Epithelial cell of prostate (primary cell): ENCODE measurements at places on chromosomes 5 and 9.

DNA sequence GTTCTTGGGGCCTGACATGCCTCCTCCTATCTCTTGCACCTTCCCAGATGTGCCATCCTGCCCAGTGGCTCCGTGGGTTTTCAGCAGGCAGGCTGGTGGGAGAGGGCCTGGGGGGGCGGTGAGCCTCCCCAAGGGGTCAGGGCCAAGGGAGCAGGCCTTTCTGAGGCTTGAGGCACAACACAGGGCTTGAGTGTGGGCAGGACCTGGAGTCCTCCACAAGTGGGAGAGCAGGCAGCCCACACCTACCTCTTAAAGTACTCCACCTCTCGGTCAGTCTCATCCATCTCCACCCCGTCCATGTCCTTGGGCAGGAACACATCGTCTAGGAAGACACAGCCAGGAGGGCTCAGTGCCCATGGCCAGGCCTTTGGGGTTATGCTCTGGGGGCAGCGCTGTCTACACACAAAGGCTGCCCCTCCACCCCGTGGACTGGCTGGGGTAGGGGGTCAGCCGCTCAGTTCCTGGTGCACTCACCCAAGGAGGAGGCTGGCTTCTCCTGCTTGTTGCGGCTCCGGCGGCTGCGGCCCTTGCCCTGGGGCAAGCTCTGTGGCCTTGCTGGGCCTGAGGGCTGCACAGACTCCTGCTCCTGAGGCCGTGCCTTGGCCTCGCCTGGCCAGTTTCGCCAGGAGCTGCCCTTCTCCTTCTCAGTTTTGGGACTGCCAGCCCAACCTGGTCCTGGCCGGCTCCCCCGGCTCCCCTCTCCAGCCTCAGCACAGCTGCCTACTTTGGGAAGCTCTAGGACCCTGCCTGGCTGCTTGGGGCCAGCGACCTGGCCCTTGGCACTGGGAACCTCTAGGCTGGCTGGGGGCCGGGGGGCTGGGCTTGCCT, 7.2 kb upstream of the DDX41 start:
- DNase-seq: no peak

GRCh38 chr5:32909207-32909606, 198.1 kb downstream of the NPR3 start:
- no peak for DNase-seq

- no peak for DNase-seq
Measured at GRCh38 chr9:72807765-72808445, 144.9 kb downstream of the ALDH1A1 start.

GRCh38 chr9:129435291-129435690, 185.6 kb downstream of the C9orf50 start:
- DNase-seq: no peak

DNA sequence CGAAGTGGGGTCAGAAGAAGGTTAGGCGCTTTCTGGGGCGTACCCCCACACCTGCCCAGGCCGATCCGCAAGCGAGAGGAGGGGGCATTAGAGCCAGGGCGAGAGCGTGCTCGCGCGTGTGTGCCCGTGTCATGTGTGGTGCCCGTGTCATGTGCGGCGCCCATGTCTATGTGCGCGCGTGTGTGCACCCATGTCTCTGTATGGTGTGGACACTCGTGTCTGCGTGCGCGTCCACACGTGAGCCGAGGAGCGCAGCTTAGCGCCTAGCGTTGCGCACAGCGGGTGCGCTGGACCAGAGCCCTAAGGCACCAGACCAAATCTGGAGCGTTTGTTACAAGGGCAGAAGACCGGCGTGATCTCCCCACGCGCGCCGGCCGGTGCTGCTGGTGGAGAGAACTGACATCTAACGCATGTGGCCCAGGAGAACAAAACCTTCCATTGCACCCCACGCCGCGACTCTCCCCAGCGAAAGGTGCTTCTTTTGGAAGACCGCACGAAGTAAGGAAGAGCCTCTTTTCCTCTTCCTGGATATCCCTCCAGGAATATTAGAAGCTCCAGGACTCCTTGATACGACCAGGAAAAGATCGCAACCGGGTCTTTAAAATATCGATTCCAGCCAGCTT, 644 bp downstream of the NIM1K start:
- no peak for DNase-seq

DNA sequence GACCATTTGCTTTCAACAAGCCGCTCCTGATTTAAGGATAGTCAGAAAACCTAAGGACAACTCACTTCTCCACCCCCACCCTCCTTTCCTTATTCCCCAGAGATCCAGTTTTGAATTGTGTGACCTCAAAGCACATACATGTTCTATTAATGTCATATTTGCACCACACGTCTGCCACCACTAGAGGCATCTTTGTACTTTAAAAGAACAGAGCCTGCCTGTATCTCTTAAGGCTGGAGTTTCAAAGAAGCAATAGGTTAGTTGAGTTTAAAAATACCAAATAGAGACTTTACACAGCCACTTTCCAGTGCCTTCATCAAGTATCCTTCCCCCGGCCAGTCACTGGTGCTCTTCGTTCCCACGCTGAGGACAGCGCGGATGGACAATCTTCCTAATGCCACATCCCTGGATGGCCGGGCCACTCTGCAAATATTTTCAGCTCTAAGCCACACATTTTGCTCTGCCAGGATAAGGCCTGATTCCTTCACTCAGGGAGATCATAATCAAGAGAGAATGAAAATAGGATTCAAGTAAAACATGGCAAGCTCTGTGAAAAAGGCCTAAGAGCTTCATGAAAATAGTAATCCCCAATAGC, 146.3 kb downstream of the SNCAIP start:
- DNase-seq: no peak

GRCh38 chr9:101527066-101527465, 6.6 kb upstream of the RNF20 start:
- no peak for DNase-seq

DNA sequence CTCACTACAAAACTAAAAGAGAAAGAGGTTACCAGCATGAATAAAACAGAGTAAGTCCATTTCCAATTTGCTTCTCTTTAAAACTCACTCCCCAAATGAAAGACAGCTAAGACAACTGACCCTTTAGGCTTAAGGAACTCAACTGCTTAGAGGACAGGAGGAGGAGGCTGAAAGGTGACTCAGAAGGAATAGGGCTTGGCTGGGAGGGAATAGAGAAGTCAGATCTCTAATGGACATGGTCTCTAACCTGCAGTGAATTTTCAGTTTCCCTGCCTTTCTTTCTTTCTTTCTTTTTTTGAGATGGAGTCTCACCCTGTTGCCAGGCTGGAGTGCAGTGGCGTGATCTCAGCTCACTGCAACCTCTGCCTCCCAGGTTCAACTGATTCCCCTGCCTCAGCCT, 261.8 kb upstream of the CLINT1 start:
- no peak for DNase-seq

DNA sequence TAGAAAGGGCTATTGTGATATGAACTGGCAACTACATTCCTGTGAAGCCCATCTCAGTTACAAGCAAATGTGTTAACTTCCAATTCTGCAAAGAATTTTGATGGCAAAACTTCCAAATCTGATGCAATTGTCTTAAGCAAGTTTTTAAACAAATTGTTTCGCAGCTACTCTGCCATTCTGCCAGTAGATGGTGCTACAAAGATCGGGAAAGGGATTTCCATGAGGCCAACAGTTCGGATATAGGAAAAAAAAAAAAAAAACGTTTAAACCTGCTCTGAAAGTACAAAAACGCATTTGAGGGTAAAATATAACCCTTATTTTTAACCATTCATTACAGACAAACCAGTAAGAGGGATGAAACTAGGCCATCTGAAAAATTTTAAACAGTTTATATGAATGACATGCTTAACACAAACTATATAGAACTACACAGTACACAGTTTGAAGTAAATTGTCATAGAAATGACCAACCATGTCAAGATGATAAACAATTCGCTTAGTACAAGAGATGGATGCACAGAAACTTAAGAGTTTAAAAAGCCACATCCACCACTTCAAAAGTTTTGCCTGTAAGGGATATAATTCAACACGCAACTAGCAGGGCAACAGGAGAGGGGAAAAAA, 2.2 kb downstream of the HNRNPA0 start:
- no peak for DNase-seq

DNA sequence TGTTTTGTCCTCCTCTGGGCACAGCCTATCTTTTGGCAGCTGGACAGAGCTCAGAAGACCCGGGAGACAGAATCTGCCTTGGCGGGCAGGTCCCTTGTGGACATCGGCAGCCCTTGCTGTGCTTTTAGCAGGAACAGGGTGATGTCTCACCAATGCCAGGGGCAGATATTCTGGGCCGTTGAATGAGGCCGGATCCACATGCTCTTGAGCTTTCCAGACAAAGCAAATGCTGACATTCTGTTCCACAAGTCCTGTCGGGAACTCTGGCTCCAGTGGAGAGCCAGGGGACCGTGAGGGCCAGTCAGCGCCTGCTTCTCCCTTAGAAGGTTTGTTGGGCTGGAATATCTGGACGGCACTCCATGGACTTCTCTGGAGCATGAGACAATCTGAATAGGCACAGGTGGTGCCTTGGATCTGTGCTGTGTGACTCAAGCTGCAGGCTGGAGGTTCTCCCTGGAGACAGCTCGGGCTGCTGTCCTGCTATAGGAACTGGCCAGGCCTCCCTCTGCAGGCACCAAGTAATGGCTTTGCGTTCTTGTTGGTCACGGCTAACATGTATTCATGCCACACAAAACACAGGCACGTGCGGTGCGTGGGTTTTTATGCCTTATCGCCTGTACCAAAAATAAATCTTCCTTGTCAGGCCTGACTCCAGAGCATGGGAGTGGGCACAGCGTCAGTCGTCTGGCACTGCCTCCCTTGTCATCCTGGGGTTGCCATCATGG, 80.3 kb downstream of the GADD45G start:
- DNase-seq: no peak

DNA sequence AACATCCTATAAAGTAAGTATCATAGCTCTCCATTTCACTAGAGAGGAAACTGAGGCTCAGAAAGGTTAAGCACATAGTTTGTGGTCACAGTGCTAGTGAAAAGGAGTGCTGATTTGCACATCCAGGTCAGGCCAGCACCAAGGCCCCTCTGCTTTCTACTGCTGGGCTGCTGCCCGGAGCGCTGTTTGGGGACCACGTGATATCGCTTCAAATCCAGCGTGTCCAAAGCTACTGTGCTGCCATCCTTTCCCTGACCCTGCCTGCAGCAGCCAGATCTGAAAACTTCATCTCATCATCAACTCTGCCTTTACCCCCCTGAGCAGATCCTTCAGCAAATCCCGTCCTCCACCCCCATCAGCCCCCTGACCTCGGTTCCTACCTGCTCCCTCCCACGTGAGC, 40.7 kb upstream of the AKNA start:
- DNase-seq: no peak

- no peak for DNase-seq
Measured at GRCh38 chr5:120683580-120683979, 219.5 kb downstream of the PRR16 start.

DNA sequence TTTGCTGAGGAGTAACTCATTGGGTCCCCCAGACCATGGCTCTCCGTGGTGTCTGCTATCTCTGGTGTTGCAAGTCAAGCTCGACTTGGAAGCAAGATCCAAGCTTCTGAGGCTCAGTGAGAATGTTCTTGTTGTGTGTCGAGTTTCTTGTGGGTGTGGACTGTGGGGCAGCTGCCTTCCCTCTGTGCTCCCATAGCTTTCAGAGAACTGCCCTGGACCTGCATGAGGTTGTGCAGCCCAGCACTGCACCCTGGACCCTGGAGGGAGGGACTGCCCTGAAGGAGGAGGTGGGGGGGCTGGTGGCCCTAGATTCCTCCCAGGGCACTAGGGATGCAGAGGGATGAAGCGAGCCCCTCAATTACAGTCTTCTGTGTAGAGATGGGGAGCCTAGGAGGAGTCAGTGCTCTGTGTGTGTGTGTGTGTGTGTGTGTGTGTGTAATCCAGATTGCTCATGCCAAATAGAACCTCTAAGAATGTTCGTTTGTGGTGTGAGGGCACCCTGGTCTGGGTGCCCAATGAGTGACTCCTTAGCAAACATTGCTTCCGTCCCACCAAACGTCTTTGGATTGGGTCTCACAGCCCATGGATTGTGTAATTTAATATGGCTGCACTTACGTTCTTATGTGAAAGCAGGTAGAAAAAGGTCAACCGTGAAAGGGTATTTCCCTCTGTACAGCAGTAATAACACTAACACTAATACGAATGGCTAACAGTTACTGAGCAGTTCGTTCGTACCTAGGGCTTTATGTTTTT, 143.3 kb upstream of the LMX1B start:
- DNase-seq: no peak

DNA sequence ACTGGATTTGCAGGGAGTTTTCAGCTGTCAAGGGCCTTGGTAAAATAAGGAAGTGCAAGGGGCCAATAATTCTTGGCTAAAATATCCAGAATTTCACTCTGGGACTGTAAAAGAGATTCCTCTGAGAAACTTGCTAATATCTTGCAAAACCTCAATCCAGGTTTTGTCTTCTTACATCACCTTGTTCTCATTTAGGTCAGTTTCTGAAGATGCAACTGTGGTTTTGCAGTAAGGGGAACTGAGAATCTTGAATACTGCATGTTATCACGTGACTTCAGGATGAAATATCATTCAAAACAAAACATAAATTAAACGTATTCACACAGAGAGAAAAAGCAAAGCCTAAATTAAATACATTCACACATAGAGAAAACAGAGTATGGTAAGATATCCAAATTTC, 35.0 kb upstream of the RIC1 start:
- no peak for DNase-seq

DNA sequence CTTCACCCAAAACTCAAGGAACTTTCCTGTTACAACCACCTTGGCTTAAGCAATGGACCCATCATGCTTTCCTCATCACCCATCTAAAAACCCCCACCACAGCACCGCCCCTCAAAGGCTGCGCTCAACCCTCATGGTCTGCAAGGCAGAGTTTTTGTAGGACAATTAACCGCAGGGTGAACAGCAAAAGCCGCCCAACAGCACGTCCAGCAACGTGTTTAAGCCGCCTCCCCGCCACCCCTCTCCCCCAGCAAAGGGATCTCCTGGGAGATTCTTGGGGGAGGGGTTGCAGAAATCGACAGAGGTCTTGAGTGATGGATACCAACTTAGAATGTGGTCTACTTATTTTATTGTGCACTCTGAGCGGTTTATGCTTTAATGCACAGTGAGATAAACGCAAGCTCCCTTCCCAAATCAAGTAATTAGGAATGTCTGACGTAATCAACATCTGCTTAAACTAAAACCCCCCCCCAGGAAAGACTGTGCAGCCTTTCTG, 1.9 kb downstream of the ROR2 start:
- no peak for DNase-seq

- no peak for DNase-seq
Measured at GRCh38 chr5:634191-634590, 22.1 kb downstream of the CEP72 start.

DNA sequence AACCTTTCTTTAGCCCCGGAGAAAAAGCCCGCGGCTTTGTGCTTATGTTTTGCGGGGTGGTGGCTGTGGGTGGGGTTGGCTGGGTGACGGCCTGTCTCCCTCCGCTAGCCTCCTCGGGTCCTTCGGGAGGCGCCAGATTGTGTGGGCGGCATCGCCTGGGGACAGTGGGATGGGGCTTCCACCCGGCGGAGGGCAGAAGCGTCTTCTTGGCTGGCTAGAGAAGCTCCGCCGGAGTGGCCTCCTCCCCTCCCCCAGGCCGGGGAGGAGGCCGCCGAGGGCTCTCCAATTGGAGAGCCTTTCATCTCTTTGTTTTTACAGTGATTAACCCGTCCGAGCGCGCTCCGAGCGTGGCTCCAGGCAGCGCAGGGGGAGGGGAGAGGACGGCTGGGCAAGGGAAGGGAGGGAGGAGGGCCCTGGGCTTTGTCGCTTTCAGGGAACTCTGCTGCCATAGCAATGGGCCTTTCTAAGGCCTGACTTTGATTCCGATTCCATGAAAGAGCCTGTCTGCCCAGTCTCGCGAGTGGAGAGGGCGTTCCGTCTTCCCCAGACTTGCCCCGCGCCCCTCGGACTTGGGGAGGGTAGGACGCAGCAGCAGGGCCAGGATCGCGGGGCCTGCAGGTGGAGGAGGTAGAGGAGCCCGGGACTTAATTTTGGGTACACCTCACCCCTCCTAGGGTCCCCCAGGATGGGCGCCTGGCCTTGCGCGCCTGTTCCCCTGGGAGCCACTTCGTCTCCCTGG, 36.7 kb upstream of the TIFAB start:
- no peak for DNase-seq
